Kasumi-1 (cell line): ENCODE measurements at places on chromosomes 3 and 15.

GRCh38 chr3:46406443-46406787 lies 451 bp downstream of the CCR5AS start:
- no peak for DNase-seq

DNA sequence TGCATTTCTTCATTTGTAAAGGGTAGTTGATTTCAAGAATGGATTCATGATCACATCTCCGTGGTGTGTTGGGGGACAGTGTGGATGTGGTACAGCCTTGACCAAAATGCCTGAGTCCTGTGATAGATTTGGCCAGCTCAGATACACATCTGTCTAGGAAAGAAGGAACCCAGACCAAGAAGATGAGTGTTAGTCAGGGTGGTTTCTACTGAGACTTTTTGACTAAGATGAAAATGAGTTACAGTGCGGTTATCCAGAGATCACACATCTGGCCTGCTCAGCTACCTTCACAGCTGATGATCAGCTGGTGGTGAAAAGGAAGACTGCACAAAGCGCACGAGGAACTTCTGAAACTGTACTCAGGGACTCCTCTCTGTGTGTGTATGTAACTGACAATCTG lies 68.0 kb downstream of the FNDC3B start:
- no peak for DNase-seq

DNA sequence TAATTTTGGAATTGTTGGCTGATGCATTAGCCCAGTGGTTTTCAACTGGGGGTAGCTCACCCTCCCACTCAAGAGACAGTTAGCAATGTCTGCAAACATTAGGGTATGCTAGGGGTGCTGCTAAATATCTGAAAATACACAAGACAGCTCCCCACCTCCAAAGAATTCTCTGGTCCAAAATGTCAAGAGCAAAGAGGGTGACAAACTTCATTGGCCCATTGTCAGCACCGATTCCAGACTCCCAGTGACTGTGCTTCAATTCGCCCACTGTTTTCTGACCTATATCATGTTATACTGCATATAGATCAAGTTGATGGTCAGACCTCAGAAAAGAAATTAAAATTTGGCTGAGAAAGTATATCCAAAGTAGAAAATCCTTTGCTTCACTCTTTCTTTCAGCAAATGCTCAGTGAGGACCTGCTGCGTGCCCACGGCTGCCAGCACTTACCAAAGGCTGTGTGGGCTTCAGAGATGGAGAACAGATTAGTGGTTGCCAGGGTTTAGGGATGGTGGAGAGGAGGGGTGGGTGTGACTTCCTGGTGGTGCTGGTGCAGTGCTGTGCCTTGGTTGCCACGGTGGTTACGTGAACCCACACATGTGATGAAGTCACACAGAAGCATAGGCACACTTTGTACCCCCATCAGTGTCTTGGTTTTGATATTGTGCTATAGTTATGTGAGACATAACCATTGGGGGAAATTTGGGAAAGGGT lies 204.0 kb downstream of the PLCL2 start:
- DNase-seq, result no peak

GRCh38 chr3:59300733-59301132 lies 250.9 kb upstream of the CFAP20DC start:
- peak; percentile 55 for DNase-seq

DNA sequence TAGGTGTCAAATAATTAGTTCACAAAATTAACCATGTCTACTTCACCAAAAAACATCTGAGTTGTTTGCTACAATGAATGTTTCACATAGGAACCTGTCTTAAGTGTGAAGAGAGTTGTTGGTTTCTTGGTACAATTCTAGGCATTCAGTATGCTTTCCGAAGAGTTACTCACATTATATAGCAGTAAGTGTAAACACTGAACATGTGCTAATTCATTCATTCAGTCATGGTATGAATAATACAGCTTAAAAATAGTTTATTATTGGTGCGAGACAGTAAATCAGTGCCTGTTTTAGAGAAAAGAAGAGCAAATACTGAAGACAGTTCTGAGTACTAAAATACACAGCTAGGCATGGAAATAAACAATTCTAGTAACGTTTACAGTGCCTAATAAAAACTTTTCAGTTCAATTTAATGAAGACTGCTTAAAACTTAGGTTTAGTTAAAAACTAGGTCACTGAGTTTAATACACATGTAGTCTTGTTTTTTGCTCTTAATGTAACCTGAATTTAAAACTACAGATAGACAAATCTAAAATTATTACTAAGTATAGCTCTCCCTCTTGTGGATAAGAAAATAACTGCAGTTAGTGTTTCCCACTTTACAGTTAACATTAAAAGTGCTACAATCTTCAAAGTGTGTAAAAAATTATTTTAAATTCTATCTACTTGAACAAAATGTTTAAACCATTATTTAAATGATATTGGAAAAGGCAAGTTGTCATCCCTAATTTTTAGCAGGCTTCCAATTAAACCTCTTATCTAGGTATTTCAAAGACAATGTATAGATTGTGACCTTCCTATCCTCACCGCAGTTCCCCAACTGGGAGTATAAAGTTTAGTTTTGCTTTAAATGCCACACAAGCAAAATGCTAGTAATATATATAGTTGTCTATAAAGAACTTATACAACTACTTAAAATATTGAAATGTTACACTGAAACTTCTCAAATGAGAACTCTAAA lies 20.1 kb upstream of the ZCWPW2 start:
- DNase-seq, result peak; percentile 50

GRCh38 chr3:59245859-59246501 lies 196.2 kb upstream of the CFAP20DC start:
- DNase-seq, result no peak

DNA sequence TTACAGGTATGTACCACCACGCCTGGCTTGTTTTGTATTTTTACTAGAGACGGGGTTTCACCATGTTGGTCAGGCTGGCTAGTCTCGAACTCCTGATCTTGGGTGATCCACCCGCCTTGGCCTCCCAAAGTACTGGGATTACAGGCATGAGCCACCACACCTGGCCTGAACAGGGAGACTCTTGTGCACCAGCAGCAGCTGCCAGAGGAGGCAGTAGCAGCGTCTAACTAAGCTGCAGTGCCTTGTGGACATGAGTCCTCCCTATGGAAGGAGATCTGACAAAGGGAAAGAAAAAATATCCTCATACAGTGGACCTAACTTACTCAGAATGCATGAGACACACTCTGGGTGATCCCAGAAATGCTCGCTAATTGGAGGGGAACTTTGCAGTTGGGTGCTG lies 36.8 kb upstream of the NEO1 start:
- DNase-seq, result no peak

DNA sequence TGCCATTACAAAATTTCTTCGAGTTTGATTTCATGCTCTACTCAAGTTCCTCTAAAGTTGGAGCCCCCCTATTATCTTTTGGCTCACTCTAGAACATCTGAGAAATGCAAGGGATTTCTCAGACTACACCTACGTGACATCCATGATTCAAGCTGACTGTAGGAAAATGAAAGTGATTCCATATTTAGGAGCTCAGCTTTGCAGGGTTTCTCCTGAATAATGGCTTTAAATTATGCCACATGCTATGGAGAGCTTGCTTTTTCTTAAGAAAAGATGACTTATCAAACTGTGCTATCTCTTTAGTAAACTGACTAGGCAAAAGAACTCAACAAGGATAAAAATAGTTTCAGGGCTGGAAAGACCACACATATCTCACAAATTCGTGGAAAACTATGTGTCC lies 292.1 kb downstream of the LSAMP start:
- no peak for DNase-seq

DNA sequence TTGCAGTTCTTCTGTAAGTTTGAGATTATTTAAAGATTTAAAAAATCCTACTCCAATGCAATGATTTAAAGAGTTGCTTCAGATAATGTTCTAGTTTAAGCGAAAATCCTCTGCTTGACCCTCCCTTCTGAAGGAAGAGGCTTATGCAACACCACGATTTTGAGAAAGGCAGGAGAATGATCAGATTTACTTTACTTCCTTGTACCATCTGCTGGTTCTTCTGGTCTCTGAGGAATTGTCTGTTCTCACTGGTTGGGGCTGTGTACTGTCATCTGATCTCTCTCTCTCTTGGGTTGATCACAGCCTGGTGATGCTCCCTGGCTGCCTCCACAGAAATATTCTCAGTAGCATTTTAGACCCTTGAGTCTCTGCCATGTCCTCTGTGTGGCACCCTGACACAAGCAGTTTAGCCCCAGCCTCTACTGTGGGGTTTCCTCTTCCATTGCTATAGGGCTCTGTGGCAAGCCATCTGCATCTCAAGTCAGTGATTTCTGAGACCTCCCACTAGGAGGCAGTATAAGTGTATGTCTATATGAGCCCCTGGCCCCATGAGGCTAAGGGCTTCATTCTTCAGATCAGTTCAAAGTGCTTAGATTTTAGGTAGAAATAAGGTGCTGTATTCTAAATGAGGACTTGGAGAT lies 50.8 kb upstream of the PLAAT1 start:
- DNase-seq, result peak; percentile 1

GRCh38 chr3:115814778-115815380 lies 191.6 kb downstream of the GAP43 start:
- peak; percentile 63 for DNase-seq

DNA sequence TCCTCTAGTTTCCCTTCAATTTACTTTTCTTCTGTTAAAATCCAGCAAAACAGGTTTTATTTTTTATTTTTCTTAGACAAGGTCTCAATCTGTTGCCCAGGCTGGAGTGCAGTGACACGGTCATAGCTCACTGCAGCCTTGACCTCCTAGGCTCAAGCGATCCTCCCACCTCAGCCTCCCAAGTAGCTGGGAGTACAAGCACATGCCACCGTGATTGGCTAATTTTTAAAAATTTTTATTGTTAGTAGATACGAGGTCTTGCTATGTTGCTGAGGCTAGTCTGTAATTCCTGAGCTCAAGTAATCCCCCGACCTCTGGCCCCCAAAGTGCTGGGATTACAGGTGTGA lies 41.6 kb downstream of the ILDR1 start:
- DNase-seq, result no peak

- no peak for DNase-seq
Measured at GRCh38 chr15:82044373-82045178, 1.2 kb downstream of the MEX3B start.

GRCh38 chr3:178082326-178082906 lies 453.8 kb upstream of the KCNMB2 start:
- no peak for DNase-seq

DNA sequence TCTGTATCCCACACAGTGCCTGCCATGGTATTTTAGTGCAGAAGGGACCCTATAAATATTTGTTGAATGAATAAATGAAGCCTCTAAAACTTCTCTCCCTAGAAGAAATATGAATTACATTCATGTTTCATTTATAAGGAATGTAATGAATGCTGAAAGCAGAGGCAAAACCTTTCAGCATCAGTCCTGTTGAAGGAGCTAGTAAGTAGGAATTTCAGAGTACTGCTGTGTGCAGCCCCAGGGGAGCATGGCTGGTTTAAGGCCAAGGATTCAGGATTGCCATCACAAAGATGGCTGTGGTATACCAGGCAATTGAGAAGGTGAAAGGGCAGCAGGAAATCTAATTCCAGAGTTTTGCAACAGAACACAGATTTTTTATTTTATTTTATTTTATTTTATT lies 1131.4 kb downstream of the IGSF11 start:
- no peak for DNase-seq

DNA sequence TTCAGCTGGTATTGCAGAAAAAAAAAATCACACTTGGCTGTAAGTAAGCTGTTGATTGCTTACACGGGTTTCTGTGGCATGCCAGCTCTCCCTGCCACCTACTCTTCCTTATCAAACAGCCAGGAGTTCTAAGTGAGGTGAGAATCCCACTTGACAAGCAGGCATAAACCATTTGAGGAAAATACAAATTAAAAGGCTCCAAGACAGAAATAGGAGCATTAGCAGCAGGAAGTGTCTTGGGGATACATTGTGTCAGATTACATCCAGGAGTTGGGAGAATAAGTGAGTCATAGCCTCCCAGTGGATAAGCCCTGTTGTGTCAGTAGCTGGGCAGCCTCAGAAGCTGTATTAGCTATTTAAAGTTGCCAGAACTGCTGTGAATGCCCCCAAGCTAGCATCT lies 256.0 kb downstream of the CNTN4 start:
- DNase-seq, result no peak

DNA sequence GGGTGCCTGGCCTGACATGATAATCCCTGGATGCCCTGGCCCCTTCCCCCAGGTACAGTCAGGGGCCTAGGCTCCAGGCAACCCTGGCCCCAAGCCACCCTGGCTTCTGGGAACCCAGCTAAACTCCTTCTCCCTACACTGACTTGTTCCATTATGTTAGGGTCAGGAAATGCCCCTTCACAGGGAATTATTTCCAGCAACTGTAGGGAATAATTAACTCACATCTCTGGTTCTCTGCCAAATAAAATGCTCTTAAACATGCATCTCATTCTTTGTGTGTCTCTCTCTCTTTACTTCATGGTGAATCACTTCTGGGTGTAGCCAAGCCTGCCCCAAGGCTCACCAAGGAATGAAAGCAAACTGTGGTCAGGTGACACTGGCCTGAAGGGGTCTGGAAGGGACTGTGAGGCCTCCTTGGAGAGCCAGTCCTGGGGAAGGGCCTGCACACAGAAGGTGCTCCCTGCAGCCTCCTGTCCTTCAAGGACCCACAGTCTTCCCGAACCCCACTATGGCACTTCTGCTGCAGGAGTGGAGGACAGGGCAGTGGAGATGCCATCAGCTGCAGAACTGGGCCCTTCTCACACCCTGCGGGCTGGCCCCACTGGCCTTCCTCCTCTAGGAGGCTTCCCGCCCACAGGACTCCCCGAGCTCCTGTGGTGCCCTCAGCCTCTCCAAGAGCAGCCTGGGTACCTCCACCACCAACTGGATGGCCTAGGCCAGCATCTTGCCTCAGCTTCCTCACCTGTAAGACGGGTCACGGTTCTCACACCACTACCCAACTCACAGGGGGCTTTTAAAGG lies 17.6 kb downstream of the TKT start:
- no peak for DNase-seq

DNA sequence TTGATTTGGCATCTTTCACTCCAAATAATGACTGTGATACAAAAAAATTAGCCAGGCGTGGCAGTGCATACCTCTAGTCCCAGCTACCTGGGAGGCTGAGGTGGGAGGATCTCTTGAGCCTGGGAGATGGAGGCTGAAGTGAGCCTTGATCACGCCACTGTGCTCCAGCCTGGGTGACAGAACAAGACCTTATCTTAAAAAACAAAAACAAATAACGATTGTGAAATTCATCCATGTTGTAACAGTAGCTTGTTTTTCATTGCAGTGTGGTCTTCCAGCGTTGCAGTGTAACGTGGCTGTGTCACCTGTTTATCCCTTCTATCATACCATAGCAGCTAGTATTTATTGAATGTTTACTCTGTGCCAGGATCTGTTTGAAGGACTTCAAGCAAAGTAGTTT lies 120.9 kb downstream of the ITPR1 start:
- DNase-seq, result no peak

- DNase-seq, result no peak
Measured at GRCh38 chr3:118808723-118809122, 225.9 kb downstream of the IGSF11 start.

- DNase-seq, result no peak
Measured at GRCh38 chr3:105137911-105138310, 228.8 kb upstream of the ALCAM start.
